ENCODE measurements at places on chromosomes 12 and 14. TPM values are rescaled to one million over a fixed set of nuclear protein-coding genes. Genes with fewer than 3 reads are reported as not detected.

The CD163L1 gene
- 3.9 TPM for total RNA-seq

The LRP6 gene
- 36.3 TPM for total RNA-seq

The LTA4H gene
- total RNA-seq = 62.1 TPM

The MGP gene
- 223 TPM for total RNA-seq

The KRT84 gene
- total RNA-seq = not detected

The NRXN3 gene
- total RNA-seq = 20.3 TPM

The SSPN gene
- total RNA-seq = 64.4 TPM

The TBC1D30 gene
- total RNA-seq = 17.1 TPM

GRCh38 chr14:69992564-69992963, 113.3 kb downstream of the SMOC1 start:
- no peak for DNase-seq

DNA sequence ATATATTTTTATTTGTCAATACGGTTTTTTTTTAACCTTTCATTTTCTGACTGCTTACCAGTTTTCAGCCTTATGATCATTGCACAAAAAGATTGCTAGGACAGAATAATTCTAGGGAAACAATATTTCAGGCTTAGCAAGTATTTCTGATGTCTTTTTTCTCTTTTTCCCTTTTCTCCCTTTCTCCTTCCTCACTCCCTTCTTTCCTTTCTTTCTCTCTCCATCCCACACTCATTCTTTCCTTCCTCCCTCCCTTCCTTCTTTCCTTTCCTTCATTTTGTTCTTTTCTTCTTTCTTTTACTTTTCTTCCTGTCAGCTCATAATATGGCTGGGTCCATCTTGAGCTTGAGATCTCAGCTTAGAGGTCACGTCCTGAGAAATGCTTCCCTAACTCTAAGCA, 601.4 kb upstream of the NOVA1 start:
- DNase-seq = no peak

- no peak for DNase-seq
Observed at GRCh38 chr12:25422241-25422640, 130.8 kb downstream of the LMNTD1 start.

DNA sequence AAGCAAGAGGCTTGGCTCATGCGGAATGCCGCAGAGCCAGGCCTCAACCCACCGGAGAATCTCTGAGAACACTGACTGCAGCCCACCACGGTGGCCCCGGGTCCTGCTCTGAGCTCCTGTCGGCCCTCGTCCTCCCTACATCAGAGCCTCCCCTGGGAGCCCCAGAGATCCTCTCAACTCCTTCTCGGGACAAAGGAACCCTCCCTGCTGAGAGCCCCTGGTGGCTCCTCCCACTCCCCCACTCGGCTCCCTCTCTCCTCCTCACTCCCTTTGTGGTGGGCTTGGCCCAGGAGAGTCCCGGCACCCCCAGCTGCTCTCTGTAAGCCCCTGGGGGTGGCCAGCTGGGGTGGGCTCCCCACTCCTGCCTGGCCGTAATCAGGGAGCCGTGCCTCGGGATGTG, 11.1 kb upstream of the INF2 start:
- DNase-seq = no peak

- DNase-seq = no peak
Observed at GRCh38 chr14:46672128-46672527, 20.5 kb upstream of the RPL10L start.

DNA sequence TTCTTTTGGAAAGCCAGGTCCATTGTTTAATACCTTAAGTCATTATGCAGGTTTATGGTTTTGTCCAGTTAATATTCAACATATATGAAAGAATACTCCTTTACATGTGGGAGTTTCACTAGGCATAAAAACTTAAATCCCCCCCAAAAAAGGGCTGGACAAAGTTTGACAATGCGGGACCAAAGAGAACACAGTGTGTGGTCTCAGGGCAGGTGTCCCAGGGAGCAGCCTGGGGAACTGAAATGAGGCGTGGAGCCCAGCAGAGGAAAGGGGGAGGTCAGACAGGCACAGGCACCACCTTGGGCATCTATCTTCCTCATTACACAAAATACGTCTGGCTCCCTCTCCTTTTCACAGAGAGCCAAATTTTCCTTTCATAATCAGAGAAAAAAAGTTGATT, 22.5 kb downstream of the PKP2 start:
- no peak for DNase-seq

DNA sequence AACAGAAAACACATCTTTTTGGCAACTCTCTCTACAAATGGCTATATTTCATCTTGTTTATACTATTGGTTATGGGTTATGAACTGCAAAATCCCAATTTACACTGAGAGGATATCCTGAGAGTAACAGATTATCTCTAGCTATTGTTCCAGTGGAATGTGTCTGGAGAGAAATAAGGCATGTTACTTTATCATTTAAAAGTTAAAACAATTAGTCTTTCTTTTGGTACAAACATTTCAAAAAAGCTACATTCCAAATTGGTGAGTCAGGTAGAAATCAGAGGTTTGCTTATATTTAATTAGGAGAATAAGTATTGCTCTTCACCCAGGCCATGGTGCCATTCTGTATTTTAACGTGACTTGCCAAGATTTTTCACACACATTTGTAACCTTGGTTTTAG, 411.6 kb downstream of the CCER1 start:
- DNase-seq = no peak

- DNase-seq = no peak
Observed at GRCh38 chr14:56273155-56273554, 154.9 kb downstream of the PELI2 start.

GRCh38 chr14:59632381-59632780, 55.8 kb upstream of the CCDC175 start:
- peak; percentile 19 for DNase-seq

DNA sequence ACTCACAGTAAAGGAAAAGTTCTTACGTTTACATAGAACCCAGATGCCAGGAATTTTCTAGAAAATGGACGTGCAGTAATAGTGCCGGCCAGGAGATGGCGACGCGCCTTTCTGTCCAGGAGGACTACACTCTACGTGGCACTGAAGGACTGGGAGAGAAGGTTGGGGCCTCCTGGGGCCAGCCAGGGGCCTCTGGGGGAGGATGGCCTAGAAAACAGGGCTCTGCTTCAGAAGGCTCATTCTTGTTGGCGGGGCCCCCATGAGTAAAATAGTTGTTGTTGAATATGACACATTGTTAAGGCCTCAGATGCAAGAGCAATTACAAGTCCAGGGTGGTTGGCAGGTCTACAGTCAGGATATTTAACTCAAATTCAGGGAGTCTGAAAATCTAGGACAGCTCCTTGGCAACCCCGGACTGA, 120.1 kb upstream of the MAX start:
- peak; percentile 48 for DNase-seq

GRCh38 chr12:103884316-103884715, 43.3 kb upstream of the NT5DC3 start:
- peak; percentile 22 for DNase-seq

- no peak for DNase-seq
Observed at GRCh38 chr14:98022541-98023520, 1225.6 kb downstream of the VRK1 start.

GRCh38 chr12:25107920-25108319, 87.0 kb downstream of the DNAI7 start:
- no peak for DNase-seq

All from mucosa of gallbladder (tissue), 1 donor.